Ovary (tissue), 10 donors: ENCODE measurements at places on chromosomes 7 and 10. TPM values are rescaled to one million over a fixed set of nuclear protein-coding genes. Genes with fewer than 3 reads are reported as not detected.

- DNase-seq, result peak; percentile 3
These were observed 2.7 kb downstream of the AOC1 start for GRCh38 chr7:150855046-150855445.

GRCh38 chr7:50262446-50262845 is 42.1 kb upstream of the IKZF1 start:
- DNase-seq, result no peak

DNA sequence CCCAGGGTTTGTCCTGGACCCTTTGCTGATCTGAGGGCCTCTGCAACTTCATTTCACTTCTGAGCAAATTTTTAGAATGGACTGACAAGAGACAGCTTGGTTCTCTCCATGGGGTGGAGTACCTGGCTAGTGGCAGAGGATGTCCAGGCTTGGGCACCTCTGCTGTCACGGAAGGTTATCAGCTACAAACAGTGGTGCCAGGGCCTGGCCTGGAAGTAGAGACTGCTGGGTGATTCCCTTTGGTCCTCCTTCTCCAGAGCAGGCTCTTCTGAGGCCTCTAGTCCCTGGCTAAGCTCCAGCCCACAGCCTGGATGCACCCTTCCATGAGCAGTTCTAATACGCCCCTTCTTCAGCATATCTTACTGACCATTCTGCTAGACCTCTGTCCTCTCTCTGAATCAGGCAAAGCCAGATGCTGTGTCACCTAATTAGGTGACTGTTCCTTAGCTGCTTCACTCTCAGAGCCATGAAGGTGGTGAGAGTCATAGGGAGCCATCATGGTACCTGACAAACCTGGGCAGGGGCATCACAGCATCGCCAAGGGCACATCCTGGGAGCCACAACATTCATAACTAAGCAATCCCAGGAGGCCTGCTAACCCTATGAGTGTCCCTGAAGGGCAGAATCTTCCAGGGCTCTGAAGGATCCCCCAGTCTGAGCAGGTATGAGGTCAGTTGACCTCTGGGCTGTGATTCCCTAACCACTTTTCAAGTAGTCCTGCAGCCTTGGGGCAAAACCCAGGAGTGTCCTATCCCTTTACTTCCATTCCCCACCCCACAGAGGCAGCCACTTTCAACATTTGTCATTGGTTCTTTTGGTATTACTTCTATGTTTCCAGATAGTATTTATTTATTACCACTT is 4.0 kb downstream of the ARHGAP22 start:
- no peak for DNase-seq

- no peak for DNase-seq
These were observed 6.0 kb downstream of the MYL7 start for GRCh38 chr7:44134943-44135628.

DNA sequence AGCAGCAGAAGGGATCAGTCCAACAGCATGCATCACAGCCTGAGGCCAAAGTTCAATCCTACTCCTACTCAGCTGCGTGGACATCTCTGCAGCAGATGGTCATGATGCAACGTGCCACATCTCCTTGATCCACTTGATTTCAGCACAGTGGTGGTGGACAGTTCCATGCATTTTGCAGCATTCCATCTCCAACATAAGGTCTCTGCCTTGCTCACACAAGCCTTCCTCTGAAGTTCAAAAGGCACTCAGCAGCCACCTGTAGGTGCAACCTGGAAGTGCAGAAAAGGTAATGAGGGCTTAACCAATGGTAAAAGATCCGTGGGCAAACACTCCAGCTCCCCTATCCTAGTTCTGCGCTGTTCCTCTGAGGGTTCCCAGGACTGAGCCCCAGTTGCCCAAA is 57.5 kb upstream of the CHCHD3 start:
- no peak for DNase-seq

- no peak for DNase-seq
These were observed 319.1 kb upstream of the PHYHIPL start for GRCh38 chr10:58857251-58857805.

DNA sequence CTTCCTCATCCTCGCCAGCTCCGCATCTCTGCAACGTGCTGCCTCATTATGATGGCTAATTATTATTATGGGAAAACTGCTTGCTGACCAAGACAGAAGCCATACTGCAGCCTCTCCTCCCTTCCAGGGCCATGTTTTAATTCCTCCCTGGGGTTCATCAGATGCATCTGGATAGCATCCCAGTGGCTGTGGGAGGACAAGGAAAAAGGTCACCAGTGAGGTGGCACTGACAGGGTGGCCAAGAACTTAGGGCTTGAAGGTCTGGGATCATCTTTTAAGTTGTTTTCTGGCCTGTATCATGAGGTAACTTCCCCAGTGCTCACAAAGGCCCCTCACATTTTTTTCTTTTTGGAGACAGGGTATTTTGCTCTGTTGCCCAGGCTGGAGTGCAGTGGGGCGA is 39.6 kb downstream of the KCNH2 start:
- DNase-seq, result no peak

DNA sequence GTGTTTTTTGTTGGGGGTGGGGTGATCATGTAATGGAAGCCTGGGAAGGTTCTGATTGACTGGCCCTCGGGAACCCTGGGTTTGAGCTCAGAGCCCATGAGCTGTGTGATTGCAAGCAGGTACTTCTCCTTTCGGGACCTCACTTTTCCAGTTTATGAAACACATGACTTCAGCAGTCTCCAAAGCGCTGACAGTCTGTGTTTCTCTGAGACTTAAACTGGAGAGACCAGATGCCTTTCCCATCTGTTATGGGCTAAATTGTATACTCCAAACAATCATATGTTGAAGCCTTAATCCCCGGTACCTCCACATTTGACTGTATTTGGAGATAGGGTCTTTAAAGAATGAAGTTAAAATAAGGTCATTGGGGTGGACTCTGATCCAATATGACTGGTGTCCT is 493.6 kb downstream of the GALNT17 start:
- DNase-seq, result no peak

GRCh38 chr7:47405286-47405904 is 176.5 kb downstream of the TNS3 start:
- DNase-seq, result no peak

GRCh38 chr7:19899529-19899928 is 126.1 kb upstream of the TMEM196 start:
- DNase-seq, result no peak

DNA sequence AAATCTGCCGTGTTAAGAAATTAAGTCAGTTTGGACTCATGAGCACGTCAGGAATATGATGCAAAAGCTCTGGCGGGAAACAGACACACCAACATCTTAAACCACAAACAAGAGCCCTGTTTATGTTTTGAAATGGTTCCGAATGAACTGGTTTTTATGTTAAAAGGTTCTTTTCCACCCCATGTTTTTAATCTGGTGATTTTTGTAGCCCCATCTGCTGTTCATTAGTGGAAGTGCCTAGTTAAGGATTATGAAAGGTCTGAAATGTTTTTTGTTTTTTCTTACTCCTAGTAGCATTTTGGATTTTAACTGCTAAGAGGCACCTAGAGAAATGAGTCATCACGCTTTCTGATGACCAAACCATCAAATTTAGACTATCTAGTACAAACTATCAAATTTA is 404.1 kb upstream of the MKI67 start:
- no peak for DNase-seq

DNA sequence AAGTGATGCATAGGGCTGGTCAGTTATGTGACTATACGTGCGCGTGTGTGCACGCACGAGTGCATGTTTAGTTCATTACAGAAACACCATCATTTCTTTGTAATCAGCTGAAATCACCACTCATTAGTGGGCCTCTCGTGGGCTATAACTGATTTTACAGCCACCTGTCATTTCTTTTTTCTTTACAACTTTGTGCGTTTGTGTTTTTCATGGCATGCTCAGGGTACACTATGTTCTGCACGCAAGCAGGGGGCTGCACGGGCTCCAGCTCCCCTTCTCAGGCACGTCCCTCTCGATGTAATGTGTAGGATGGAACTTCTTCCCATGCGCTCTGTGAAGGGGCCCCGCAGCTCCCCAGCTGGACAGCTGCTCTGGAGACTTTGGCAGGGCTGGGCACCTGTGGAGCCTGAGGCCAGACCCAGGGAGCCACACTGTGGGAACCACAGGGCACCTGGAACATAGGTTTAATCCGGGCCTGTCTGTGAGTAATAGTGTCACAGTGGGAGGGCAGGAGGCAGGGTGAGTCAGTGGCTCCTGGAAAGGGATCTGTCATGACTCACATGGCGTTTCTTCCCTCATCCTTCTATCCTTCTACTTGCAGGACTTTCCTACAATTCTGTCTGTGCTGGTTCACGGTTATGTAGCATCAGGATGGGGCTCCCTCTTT is 4.9 kb downstream of the GCK start:
- DNase-seq, result no peak

Gene CRPPA
- total RNA-seq, result 3.8 TPM

Gene NKX1-2
- not detected for total RNA-seq

Gene TMEM229A
- 0.55 TPM for total RNA-seq

Gene PTPRZ1
- 0.86 TPM for total RNA-seq
